ENCODE measurements at places on chromosomes 4 and X.

DNA sequence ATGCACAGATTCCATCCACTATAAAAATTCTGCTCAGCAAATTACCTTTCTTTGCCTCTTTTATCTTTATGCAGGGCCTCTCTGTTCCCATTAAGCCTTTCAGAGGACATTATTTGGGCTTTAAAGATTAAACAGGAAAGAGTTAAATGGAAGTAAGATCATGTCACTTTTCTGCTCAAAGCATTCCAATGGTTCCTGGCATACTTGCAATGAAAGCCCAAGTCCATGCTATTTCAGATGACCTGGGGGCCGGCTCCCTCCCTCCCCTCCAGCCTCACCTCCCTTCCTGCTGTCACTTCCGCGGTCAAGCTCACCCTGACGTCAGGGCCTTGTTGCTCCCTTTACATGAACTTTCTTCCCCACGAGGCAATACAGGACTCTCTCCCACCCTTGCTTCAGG is 125.5 kb downstream of the C4orf51 start:
- DNase-seq = no peak

GRCh38 chr4:167509551-167509950 is 275.3 kb upstream of the SPOCK3 start:
- DNase-seq = no peak

- DNase-seq = no peak
These were observed 85.9 kb upstream of the PAK3 start for GRCh38 chrX:111010111-111010510.

DNA sequence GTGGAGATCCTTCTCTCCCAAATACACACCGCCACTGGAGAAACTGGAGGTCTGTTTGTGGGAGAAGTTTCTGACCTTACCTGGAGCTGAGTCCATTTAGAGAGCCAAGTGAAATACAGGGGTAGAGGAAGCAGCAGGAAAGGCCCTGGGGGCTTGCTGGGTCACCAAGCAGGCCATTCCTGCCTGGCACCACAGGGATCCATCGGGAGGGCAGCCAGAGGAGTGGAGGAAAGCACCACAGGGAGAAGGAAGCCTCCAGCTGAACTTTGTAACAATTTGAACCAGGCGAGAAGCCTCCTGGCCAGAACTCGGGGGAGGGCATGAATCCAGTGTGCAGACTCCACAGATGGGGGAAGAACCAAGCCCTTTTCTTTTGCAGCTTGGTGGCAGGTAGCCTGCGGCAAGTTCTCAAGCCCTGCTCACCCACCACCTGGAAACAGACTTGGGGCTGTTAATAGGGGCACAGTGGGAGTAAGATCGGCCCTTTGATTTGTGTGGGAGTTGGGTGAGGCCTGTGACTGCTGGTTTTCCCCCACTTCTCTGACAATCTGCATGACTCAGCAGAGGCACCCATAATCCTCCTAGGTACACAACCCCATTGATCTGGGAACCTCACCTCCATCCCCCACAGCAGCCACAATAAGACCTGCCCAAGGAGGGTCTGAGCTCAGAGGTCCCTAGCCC is 94.6 kb downstream of the IRS4 start:
- DNase-seq = no peak

- no peak for DNase-seq
These were observed 7.3 kb downstream of the SPARCL1 start for GRCh38 chr4:87521757-87522374.

GRCh38 chr4:123585111-123585510 is 188.5 kb downstream of the SPRY1 start:
- no peak for DNase-seq

DNA sequence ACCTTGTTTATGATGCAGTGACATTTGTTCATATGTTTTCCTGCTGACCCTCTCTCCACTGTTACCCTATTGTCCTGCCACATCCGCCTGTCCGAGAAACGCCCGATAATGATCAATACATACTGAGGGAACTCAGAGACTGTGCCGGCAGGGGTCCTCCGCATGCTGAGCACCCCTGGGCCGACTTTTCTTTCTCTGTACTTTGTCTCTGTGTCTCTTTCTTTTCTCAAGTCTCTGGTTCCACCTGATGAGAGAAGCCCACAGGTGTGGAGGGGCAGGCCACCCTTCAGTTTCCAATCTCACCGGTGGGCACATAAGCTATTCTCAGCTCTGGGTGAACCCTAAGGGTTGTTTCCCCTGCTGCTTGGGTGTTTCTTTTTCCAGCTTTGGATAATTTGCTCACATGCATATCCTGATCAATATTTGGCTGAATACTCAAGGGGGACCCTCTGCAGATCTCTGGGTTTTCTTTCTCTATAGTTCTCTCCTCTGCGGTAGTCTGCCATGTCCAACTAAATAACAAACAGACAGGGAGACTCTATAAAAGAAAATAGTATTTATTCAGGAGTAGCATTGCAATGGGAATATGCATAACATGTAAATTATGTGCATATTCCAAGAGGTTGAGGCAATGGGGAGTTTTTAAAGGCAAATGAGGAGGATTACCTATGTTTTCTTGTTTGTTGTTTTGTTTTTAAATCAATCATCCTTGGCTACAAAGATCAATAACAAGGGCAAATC is 97.2 kb downstream of the CEP44 start:
- no peak for DNase-seq

GRCh38 chr4:59945277-59945676 is 1254.8 kb upstream of the ADGRL3 start:
- no peak for DNase-seq

DNA sequence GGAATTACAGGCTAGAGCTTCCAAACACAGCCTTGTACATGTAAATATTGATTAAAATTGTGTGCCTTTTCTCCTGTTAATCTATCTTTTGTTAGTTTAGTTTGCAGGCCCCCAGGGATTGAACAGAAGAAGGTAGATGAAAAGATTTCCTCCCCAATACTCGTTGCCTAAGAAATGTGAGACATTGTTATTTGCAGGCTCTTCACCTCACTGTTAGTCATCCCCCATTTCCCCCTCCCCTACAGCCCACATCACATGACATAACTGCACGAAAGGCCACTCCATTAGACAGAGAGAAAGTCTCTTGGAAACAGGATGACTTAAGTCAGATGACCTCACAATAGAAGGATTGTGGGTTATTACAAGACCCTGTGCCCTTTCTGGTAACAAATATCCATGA is 13.3 kb upstream of the MID1 start:
- DNase-seq = no peak

GRCh38 chr4:140130677-140131076 is 23.3 kb downstream of the MAML3 start:
- no peak for DNase-seq

- no peak for DNase-seq
These were observed 93.2 kb upstream of the MAPK10 start for GRCh38 chr4:86452924-86453531.

DNA sequence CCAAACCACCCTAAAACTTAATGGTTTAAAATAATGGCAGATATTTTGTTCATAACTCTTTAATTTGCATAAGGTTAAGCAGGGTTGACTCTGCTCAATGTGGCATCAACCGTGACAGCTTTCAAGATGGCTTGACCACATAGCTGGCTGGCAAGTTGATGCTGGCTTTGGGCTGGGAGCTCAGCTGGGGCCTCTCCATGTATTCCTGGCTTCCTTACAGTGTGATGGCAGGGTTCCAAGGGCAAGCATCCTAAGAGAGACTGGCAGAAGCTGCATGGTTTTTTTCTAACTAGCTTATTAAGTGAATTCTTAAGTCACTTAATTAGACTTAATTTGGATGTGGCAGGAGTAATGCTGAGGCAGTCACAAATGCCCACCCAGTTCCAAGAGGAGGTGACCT is 4.5 kb downstream of the RP2 start:
- DNase-seq = no peak

- no peak for DNase-seq
These were observed 54.3 kb downstream of the ZFYVE28 start for GRCh38 chr4:2363951-2364653.

DNA sequence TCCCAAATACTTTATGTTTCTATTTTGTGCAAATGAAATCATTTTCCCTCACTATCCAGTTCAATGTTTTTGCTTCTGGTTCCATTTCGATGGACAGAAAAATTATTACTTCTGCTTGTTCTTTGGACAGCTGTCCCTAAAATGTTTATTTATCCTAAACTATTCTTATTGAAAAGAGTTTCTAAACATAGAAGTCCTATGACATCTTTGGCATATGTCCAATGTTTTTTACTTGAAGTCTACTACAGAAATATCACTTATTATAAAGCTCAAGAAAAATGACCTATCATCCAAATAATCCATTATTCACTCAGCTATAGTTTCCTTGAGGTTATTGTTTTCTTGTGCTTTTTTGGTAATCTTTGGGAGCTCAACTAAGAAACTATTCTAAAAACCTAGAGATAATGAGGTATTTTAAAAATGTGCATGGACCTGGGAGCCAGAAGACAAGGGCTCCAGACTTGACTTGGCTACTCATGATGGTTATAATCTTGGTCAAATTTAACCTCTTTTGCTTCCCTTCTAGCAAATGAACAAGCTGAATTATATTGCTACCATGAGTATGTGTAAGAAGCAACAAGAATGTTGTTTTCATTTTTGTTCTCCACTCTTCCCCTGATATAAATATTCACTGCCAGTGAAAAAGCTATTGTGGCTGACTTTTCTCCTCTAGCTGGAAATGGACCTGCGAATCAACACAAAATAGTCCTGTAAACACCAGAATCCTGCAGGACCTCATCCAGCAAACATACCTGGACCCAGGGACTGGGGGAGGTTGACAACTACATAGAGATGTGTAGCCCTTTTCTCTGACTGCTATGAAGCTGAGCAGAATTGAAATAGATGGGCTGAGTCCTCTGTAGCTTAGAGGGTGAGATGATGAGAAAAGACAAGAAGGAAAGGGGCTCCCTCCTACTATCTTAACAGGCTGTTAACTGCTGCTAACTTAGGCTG is 137.4 kb downstream of the FRYL start:
- no peak for DNase-seq

DNA sequence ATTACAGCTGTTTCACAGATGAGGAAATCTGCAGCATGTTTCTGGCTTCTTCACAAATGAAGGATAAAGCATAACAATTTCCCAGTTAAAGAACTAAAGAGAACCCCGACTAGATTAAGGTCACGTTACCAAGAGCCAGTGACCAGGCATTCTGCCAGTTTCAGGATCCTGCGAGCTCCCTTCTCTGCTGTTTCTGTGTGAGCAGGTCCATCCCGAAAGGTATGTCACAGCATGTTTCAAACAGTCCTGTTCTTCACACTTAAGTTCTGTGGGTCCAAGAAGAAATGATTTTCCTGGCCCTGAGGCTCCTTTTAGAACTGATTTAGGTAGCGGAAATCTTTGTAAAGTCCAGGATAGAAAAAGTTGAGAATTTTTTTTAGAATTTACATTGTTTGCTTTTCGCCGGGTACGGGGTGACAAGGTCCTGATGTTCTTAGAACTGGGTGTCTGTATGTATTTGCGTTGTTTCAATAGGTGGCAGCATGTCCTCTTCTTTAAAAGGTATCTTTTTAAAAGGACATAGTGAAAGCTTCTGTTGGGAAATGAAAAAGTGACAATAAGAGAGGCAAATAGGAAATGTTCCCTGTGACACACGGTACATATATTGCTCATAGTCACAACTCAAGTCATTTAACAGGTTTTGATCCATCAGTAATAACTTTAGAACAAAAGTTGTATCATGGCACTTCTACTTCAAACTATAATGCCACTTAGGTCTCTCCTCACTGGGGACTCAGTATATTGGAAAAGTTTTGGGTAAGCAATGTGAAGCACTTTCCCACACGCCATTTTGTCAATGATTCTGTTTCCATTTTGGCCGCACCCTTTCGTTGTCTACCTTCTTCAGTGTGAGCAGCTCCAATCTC is 18.4 kb downstream of the IL21 start:
- no peak for DNase-seq

- DNase-seq = no peak
These were observed 219.0 kb downstream of the TLL1 start for GRCh38 chr4:166091912-166092510.

GRCh38 chr4:10299601-10300000 is 157.6 kb downstream of the ZNF518B start:
- no peak for DNase-seq

GRCh38 chr4:112865443-112865842 is 184.0 kb upstream of the ANK2 start:
- no peak for DNase-seq

DNA sequence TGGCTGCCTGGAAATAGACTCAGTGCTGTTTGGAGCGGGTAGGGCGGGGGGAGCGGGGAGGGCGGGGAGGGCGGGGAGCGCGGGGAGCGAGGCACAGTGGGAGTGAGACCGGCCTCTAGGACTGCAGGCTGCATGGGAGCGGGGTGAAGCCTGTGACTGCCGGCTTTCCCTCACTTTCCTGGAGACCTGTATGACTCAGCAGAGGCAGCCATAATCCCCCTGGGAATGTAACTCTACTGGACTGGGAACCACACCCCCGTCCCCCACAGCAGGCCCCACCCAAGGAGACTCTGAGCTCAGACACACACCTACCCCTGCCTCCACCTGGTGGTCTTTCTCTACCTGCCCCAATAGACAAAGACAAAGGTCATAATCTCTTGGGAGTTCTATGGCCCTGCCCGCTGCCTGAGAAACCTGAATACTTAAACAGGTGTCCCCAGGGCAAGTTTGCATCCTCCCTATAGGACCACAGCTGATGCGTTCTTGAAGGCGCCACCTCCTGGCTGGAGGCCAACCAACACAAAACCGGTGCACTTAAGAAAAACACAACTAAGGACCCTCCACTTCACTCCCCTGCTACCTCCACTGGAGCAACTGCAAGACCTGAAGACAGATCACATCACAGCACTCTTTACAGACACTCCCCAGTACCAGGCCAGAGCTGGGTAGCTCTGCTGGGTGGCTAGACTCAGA is 18.0 kb downstream of the HDAC8 start:
- DNase-seq = no peak

GRCh38 chr4:6423575-6423974 is 48.8 kb downstream of the PPP2R2C start:
- no peak for DNase-seq

DNA sequence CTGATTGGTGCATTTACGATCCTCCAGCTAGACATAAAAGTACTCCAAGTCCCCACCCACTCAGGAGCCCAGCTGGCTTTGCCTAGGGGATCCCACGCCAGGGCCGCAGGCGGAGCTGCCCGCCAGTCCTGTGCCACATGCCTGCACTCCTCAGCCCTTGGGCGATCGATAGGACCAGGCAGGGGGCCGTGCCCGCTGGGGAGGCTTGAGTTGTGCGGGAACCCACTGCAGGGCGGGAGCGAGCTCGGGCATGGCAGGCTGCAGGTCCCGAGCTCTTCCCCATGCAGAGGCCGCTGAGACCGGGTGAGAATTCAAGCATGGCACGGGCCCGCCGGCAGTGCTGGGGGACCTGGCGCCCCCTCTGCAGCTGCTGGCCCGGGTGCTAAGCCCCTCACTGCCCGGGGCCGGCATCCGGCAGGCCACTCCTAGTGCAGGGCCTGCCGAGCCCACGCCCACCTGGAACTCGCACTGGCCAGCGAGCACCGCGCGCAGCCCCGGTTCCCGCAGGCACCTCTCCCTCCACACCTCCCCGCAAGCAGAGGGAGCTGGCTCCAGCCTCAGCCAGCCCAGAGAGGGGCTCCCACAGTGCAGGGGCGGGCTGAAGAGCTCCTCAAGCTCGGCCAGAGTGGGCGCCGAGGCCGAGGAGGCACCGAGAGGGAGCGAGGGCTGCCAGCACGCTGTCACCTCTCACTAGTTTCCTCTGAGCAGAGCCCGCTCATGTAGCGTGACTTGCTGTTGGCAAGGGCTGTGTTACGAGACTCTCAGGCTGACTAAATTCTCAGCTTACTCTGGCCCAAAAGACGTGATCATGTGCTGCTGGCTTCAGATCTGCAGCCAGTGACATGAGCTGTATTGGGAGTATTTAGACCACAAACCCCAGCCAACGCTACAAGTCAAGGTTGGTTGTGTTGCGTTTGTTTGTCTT is 87.5 kb downstream of the TRAPPC11 start:
- no peak for DNase-seq
